Naive thymus-derived CD4-positive, alpha-beta T cell (primary cell): ENCODE measurements at places on chromosomes 12 and 14.

GRCh38 chr12:82029936-82030335 is 270.8 kb upstream of the PPFIA2 start:
- no peak for DNase-seq

DNA sequence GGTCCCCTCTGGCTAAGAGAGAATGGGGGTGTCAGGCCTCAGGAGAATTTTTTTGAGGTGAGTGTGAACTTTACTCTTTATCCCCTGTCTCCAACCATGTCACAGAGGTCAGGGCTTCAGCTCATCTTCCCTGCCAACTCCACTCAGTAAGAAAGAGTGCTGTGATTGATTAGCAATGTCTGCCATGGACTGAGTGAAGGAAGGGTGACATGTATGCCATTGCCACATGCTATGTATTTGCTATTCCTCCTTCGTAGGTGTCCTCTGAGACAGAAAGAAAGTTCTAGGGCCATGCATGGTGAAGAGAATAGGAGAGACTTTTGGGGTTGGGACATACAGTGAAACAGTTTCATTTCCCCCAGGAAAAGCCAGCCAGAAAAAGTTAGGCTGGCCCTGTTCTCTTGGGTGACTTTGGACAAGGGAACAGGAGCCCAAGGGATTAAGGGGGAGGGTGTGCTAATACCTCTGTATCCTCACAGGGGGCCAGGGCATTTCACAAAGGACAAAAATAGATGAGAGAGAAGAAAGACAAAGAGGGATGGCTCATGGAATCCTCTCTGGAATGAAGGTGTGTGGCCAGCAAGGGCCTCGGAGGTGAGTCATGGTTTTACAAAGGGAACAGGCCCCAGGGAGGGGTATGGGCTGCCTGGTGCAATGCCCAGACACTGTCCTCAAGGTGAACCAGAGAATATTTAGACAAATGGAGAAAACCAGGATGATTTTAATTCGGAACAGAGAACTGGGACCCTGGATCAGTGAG is 13.9 kb upstream of the MYL2 start:
- no peak for DNase-seq

DNA sequence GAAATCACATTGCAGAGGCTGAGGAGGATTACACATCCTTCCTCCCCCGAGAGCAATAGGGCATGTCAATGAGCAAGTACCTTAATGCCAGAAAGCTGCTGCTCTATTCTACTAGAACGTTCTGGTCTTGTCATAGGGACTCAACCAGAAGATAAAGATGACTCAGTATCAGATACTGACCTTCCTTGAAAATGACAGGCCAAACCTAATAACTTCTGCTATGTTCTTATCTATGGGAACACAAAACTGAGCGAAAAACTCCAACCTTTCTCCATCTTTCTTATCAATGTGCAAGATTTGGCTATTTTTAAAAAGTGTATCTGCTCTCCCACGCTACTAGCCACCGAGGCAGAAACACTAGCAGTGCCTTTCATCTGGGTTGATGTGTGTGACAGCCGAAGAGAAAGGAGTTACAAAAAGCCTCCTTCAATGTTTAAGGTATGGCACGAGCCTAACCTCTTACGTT is 5.5 kb downstream of the CCDC92 start:
- no peak for DNase-seq

DNA sequence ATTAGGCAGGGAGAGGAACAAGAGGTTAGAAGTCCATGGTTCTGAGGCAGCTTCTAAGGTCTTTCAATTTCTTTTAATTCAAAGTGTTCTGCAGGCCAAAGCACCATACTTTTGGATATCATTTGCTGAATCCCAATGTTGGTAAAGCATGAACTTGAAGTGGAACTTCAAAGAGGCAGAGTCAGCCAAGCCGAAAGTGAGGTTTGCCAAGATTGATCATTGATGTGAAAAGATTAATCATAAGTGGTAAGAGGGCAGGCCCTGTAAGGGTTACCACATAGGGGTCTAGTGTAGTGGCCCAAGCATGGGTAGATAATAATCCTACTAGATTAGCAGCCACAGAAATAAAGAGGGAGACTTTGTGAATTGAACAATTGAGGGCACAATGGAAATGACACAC is 191.7 kb upstream of the DIO2 start:
- no peak for DNase-seq

GRCh38 chr12:52873513-52873831 is 24.7 kb upstream of the KRT78 start:
- DNase-seq, result no peak

- no peak for DNase-seq
These were observed 178.8 kb upstream of the DDHD1 start for GRCh38 chr14:53331921-53332320.

GRCh38 chr12:6620137-6620884 is 13.1 kb upstream of the CHD4 start:
- DNase-seq, result peak; percentile 56

GRCh38 chr14:38873941-38874612 is 229.0 kb downstream of the SEC23A start:
- no peak for DNase-seq

- no peak for DNase-seq
These were observed 182.7 kb upstream of the C14orf180 start for GRCh38 chr14:104396682-104397470.

DNA sequence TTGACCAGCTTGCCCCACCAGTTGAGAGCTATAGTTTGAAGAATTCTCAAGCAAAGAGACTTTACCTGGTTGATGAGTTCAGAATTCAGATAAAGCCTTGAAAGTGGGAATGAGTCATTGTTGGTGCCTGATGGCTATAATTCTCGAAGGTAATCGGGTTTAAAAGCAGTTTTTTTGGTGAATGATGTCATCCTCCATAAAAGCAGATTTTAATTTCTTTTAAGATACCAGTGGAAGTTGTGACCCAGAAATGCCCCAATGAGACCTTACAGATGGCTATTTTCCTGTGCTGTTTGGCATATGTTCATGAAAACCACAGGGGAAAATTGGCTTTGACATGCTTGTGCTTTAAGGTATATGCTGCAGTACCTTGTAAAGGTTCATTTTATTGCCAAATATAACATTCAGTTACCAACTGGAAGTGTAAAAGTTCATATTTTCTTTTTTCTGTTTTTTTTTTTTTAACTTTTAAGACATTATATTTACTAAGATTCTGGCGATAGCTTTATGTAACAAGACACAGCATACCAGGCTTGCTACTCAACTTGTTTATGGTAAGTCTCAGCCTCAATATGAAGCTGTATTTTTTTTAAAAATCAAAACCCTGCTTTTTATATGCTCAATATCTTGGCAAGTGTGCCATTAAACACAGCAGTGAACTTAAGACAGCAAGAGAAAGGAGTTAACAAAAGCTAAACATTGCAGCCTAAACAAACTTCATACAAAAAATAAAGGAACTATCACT is 119.3 kb downstream of the LMNTD1 start:
- no peak for DNase-seq

DNA sequence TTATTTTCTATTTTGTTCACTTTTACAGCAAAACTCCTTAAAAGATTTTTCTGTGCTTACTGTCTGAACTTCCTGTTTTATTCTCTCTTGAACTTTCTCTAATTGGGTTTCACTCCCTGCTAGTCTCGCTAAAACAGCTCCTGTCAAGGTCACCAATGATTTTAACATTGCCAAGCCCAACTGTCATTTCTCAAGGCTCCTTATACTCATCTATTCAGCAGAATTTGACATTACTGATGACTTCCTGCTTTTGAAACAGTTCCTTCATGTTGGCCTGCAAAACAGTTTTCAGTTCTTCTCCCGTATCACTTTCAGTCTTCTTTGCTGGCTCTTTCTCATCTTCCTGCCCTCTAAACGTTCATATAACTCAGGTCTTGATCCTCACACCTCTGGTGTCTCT is 268.5 kb upstream of the USP15 start:
- DNase-seq, result no peak

- peak; percentile 32 for DNase-seq
These were observed 38.2 kb upstream of the RIC8B start for GRCh38 chr12:106736051-106736957.

DNA sequence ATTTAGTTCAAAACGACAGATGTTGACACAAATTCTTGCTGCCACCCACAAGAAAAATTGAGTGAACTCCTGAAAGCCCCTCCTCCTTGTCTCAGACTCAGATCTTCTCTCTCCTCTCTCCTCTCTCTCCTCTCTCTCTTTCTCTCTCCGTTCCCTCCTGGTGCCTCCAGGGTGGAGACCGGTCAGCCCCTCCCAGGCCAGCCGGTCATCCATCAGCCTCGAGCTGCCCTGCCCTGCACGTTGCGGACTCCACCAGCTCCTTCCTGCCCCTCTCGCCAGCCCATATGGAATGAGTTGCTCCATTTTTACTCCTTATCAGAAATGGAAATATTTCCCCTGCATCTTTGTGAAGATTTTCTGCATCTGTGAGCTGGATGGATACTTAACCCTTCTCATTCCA is 103.8 kb downstream of the TBX5 start:
- no peak for DNase-seq

DNA sequence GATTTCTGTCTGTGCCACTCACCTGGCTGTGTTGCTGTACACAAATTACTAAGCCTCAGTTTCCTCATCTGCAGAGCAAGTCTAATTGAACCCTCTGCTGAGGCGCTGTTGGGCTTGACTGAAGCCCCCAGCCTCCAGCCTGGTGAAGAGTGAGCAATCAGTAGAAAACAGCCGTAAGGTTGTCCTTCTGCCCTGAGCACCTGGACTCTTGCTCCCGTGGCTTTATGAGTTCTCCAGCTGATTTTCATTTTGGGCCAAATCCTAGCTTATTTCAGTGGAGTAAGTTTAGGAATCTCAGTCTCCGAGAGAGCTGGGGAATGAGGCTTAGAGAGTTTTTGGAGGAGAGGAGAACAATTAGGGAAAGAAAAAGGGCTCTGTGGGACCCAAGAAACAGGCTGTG is 133.9 kb upstream of the EVL start:
- no peak for DNase-seq

DNA sequence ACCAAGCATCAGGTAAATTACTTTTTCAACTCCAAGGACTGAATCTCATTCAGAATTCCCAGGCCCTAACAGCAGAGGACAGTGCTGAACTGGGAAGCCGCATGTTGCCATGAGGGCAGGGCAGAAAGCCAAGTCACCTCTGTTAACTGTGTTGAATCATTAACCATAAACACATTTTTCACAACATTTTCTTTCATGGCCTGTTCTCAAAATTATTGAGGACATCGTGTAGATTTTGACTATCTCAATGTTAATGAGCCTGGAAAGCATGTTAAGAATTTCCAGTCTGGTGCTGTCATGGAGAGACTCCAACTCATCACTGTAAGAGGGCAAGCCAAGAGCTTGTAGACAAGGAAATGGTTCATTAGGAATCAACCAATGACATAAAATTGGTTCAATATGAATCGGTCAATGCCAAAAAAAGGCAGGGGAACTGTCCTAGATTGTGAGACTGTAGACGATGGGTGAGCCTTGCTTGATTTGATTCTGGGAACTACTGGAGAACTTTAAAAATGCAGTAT is 33.7 kb downstream of the CPM start:
- no peak for DNase-seq

GRCh38 chr12:93954166-93955112 is 193.9 kb upstream of the PLXNC1 start:
- DNase-seq, result no peak

- no peak for DNase-seq
These were observed 20.4 kb downstream of the EIF2B2 start for GRCh38 chr14:75023108-75023507.

DNA sequence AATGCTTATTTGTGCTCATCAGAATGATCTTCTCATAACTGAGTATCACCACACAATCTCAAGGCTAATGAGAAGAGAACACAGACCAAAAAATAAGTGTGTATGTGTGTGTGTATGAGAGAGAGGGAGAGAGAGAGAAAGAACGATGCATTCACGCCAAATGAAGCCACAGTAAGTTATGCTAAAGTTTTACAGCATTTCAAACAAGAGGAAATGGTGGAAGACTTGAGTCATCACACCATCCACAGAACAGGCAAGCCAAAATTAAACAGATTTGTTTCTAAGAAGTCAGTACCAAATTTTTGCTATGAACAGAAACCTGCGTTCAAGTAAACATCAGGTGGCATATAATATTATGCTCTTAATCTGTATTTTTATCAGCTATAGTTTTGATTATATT is 141.2 kb downstream of the MED13L start:
- DNase-seq, result no peak

DNA sequence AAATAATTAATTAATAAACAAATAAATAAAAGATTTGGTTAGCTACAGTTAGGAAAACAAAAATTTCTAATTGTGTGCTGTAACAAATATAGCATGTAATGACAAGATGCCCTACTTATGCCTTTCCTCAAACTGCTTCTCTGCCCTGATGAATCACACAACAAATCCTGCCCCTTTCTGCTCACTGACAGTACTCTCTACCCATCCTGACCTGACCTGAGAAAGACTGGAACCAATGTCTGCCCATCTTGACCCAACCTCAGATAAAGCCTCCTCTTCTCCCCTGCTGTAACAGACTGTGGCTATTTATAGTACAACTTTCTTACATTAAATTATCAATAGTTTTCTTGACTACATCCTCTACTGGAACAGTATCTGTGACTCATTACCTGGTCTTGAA is 43.7 kb downstream of the PPP1R13B start:
- DNase-seq, result no peak

- DNase-seq, result no peak
These were observed 44.6 kb downstream of the CEP83 start for GRCh38 chr12:94415066-94415465.

DNA sequence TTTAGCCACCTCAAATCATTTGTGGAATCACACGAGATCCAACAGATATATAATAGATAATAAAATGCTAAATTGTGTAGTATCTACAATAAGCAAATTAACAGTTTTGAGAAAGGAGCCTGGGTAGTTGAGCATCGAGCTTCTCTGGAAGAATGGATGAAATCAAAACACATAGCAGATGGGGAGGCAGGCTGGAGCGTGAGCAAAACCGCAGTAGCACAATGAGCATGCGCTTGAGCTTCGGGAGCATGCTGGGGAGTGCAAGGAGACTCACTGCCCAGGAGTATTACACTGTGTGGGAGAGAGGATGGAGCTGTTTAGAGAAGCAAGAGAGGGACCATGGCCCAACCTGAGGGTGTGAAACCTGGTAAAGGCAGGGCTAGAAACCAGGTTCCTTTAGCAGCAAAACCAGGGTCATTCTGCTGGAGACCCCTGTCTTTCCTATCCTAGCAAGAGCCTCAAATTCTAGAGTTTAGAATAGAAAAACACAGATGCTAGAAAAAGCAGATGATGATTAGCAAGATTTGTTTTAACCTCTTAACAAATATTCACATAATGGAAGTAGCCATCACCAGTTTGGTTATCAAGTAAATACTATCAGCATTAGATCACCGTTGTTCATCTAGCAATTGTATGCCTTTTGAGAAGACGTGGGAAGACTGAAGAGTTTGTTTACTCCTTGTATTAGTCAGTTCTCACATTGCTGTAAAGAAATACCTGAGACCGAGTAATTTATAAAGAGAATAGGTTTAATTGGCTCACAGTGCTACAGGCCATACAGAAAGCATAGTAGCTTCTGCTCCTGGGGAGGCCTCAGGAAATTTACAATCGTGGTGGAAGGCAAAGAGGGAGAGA is 484.8 kb downstream of the EGLN3 start:
- DNase-seq, result no peak
